ENCODE measurements at places on chromosomes 3 and 15. TPM values are rescaled to one million over a fixed set of nuclear protein-coding genes. Genes with fewer than 3 reads are reported as not detected.

Gene ZXDC
- polyA plus RNA-seq: 9.7 TPM

Gene AMOTL2
- polyA plus RNA-seq: 0.01 TPM

Gene MAN2C1
- polyA plus RNA-seq: 32.9 TPM

Gene CPNE9
- polyA plus RNA-seq: not detected

Gene SAMD7
- not detected for polyA plus RNA-seq
